Fibroblast of the aortic adventitia (primary cell): ENCODE measurements at places on chromosomes 2 and 18.

- DNase-seq: peak; percentile 8
These were observed 22.0 kb upstream of the SP9 start for GRCh38 chr2:174312581-174313234.

- DNase-seq: peak; percentile 72
These were observed 111.9 kb downstream of the SETBP1 start for GRCh38 chr18:44792456-44793061.

- DNase-seq: no peak
These were observed 597.1 kb downstream of the ARHGAP15 start for GRCh38 chr2:143726151-143726845.

- peak; percentile 30 for DNase-seq
These were observed 2.6 kb downstream of the RBMS1 start for GRCh38 chr2:160490733-160491685.

- no peak for DNase-seq
These were observed 156.4 kb downstream of the PTPRM start for GRCh38 chr18:7723558-7723957.

DNA sequence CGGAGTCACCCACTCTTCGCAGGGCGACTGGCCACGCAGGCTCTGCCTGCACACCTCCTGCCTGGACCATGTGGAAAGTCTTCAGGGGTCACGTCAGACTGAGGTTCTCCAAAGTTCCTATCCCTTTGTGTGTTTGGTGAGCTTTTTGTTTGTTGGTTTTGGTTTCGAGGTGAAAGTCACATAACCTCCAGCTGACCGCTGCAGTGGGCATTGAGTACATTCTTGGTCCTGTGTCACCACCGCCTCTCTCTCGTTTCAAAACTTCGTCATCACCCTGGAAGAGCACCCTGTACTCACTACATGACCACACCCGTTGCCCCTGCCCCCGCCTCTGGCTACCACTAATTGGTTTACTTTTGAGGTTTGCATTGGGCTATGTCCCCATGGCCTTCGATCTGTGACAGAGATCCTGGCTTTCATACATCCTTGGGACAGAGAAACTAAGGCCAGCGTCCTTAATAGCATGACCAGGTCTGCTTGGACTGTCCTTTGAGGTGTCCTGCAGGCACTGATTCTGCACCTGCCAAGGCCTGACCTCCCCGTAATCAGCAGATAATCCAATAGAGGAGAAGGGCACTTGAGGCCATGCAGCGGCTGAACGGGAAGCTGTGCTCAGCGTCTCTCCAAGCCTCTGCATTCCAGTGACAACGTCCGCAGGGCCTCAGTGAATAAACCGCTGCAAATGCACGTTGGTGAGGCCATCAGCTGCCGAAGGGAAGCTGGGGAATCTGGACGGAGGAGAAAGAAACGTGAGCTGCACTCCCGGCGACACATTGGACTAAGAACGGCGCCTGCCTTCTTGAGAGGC lies 46.8 kb downstream of the SH3BP4 start:
- no peak for DNase-seq

DNA sequence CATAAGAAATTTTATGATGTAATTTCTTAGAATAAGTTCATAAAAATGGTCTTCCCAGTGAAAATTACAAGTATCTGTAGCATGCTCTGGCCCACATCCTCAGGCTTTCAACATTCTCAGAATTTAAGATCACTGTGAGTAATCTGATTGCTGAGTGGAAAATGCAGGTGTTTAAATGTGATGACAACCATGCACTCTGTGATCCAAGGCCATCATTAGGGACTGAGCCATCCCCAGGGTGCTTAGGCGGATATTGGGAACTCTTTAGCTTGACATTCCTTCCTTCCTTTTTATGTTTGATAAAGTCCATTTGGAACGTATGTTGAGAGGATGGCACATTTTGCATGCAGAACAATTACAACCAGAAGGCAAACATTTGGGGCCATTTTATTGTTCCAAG lies 95.5 kb downstream of the ARL4C start:
- no peak for DNase-seq

DNA sequence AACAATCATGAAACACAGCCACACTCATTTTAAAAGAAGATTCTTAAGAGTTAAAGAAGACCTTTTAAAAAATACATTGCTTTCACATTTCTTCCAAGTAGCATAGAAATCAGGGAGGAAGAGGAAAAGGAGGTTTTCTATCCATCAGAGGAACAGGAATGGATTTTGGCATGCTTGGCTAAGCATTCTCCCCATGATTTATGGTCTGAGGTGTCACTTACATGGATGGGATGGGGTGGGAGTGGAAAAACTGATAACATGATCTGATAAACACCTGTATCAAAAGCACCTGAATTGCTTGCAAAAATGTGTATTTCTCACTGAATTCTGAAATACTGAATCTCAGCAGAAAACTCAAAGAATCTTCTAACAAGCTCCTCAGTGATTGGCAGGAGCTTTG lies 265.9 kb downstream of the NRXN1 start:
- no peak for DNase-seq

GRCh38 chr2:239963646-239964205 lies 61.4 kb downstream of the NDUFA10 start:
- DNase-seq: no peak

DNA sequence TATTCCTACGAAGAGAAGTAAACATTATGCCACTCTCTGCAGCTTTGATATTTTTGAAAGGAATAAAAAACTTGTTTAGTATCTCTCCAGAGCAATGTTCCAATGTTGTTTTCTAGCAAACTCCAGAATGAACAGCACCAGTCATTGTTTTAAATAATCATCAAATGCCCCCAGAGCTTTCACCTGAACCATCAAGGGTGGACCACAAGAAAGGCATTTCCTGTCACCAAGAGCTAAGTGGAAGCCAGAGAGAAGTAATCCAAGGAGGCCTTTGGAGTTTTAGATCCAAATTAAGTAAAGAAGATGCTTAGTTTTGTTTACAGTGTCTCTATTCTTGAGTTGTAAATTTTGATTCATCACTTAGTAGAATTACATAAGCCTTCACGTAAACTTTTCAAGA lies 559.0 kb downstream of the ARHGAP15 start:
- no peak for DNase-seq

DNA sequence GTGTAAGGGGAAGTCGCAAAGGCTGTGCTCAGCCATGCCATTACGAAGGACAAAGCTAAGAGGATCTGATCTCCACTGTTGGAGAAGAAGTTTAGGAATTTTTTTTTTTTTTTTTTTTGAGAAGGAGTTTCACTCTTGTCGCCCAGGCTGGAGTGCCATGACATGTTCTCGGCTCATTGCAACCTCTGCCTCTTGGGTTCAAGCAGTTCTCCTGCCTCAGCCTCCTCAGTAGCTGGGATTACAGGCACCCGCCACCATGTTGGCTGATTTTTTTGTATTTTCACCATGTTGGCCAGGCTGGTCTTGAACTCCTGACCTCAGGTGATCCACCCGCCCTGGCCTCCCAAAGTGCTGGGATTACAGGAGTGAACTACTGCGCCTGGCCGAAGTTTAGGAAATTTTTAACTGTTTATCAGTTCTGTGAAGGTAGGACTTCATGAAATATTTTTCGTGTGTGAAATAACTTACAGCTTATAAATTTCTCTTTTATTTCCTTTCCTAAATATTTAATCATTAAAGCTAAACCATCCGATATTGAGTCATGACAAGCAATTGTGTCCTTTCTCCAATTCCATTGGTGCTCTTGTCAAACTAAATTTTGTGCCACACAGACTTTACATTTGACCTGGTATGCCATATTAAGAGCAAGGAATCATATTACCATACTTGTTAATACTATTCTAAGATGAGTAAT lies 22.2 kb downstream of the DDX1 start:
- no peak for DNase-seq

DNA sequence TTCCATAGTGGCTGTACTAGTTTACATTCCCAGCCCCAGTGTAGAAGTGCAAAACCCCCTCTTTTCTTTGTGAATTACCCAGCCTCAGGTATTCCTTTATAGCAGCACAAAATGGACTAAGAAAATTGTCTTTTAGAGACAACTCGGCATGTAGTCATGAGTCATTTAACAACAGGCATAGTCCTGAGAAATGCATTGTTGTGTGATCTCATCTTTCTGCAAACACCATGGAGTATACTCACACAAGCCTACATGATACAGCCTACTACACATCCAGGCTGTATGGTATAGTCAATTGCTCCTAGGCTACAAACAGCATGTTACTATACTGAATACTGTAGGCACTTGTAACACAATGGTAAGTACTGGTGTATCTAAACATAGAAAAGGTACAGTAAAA lies 44.4 kb upstream of the MBP start:
- peak; percentile 26 for DNase-seq

- no peak for DNase-seq
These were observed 190.7 kb downstream of the CDH7 start for GRCh38 chr18:65941482-65941881.

DNA sequence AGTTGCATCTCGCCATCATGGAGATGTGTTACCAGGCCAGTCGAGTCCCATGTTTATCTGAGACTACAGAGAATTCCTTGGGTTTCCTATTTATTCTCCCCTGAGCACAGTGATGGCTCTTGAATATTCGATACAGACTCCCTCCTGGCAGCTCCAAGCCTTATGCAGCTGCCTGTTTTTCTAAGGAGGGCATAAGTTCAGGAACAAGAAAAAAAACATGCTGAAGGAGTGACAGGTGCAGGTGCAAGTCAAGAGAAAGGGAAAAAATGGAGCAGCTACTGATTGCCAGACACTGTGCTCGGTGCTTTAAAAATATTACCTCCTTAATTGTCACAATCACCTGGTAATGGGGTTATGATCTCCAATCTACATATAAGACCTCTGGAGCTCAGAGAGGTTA lies 177.2 kb upstream of the DPP10 start:
- DNase-seq: no peak

GRCh38 chr18:9613550-9614400 lies 584 bp downstream of the PPP4R1 start:
- peak; percentile 47 for DNase-seq

GRCh38 chr2:65504201-65504600 lies 71.8 kb upstream of the SPRED2 start:
- no peak for DNase-seq

- DNase-seq: no peak
These were observed 54.6 kb upstream of the ODC1 start for GRCh38 chr2:10502803-10503107.

- no peak for DNase-seq
These were observed 48.5 kb downstream of the MBOAT2 start for GRCh38 chr2:8954990-8955389.

GRCh38 chr18:73270920-73271634 lies 403.3 kb upstream of the NETO1 start:
- DNase-seq: peak; percentile 1

DNA sequence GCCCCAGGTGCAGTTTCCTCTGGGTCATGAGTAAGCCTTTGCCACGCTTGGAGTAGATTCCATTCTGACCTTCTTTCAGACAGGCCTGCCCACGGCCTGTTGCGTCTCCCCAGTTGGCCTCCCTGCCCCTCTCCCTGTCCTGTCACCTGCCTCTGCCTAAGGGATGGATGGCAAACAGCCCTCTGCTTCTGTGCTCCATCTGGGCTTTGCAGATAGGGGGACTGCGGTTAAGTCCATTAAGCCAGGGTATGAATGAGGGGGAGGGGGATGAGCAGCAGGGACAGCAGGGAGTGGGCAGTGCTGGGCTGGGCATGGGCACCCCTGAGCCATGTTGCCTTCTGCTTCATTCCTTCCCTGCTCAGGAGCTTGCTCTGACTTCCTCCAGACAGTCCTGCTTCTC lies 37.6 kb upstream of the B3GNT7 start:
- no peak for DNase-seq

- no peak for DNase-seq
These were observed 3.4 kb downstream of the RAB31 start for GRCh38 chr18:9711361-9712129.

- DNase-seq: no peak
These were observed 94.2 kb upstream of the LHCGR start for GRCh38 chr2:48849770-48850169.

DNA sequence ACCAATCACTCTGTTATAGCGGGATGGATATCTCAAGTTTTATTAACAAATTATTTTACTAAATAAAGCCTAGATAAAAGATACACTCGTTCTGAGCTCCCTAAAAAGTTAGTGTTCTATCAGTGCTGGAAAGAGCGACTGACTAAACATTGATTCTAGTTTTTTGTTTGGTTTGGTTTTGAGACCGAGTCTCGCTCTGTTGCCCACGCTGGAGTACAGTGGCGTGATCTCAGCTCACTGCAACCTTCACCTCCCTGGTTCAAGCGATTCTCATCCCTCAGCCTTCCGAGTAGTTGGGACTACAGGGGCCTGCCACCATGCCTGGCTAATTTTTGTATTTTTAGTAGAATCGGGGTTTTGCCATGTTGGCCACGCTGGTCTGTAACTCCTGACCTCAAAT lies 73.8 kb upstream of the CDCA7 start:
- no peak for DNase-seq

- DNase-seq: peak; percentile 73
These were observed 13.2 kb downstream of the ZNF804A start for GRCh38 chr2:184611361-184612085.

GRCh38 chr2:222240676-222241049 lies 58.1 kb downstream of the PAX3 start:
- DNase-seq: no peak

- DNase-seq: no peak
These were observed 112.1 kb upstream of the SERPINE2 start for GRCh38 chr2:224151161-224151560.

GRCh38 chr2:15624903-15625302 lies 33.2 kb downstream of the DDX1 start:
- no peak for DNase-seq

GRCh38 chr2:65553504-65554074 lies 121.2 kb upstream of the SPRED2 start:
- DNase-seq: no peak

- no peak for DNase-seq
These were observed 631.0 kb downstream of the IRS1 start for GRCh38 chr2:226168496-226169160.

GRCh38 chr2:147490401-147491261 lies 354.2 kb upstream of the ACVR2A start:
- no peak for DNase-seq

GRCh38 chr2:70746094-70746974 lies 21.7 kb downstream of the ADD2 start:
- DNase-seq: no peak

GRCh38 chr2:25090801-25091200 lies 48.9 kb downstream of the EFR3B start:
- DNase-seq: no peak

GRCh38 chr18:10524507-10525370 lies 1.1 kb upstream of the NAPG start:
- DNase-seq: no peak

- no peak for DNase-seq
These were observed 20.1 kb downstream of the ANKRD12 start for GRCh38 chr18:9156604-9157249.

DNA sequence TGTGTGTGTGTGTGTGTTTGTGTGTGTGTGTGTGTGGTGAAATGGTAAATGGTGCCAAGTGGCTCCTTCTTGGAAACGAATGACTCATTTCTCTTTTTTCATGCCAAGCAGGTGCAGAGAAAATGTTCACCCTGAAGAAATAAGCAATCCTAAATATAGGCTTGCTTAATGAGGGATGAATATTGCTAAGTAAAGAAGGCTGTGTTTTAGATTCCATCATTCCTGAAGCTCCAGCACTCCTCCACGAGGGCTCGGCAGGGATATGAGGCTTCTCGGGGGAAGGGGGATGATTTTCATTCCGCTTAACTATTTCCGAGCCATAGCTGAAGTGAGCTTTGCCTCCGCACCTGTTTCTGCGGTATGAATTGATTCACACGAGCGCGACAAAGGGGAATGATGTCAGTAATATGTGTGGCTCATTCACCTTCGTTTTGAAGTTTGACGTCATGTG lies 72.9 kb downstream of the TSN start:
- DNase-seq: no peak
